ENCODE measurements at places on chromosomes 13 and 19.

DNA sequence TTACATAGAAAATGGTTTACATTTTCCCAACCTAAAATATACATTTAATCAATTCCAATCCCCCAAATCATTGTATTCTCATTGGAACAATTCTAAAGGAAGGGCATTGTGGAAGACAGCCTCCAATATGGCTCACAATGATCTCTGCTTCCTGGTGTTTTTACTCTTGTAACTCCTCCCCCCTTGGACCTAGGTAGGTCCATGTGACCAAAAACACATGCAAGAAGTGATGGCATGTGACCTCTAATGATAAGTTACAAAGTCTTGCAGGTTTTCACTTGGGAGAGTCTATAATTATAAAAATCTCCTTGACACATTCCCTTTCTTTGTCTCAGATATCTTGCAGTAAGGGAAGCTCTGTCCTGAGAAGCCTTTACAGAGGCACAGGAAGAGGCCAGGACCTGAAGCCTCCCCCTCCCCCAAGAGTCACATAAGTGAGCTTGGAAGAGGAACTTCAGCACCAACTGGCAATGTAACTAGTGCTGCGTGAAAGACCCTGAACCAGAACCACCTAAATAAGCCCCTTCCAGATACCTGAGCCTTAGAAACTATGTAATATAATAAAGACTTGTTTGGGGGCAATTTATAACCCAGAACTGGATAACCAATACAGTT lies 816.2 kb upstream of the ATXN8OS start:
- no peak for DNase-seq

- DNase-seq = no peak
These were observed 73.8 kb upstream of the OLFM4 start for GRCh38 chr13:52954838-52955237.

GRCh38 chr19:10625762-10626138 lies 397 bp downstream of the SLC44A2 start:
- DNase-seq = no peak

DNA sequence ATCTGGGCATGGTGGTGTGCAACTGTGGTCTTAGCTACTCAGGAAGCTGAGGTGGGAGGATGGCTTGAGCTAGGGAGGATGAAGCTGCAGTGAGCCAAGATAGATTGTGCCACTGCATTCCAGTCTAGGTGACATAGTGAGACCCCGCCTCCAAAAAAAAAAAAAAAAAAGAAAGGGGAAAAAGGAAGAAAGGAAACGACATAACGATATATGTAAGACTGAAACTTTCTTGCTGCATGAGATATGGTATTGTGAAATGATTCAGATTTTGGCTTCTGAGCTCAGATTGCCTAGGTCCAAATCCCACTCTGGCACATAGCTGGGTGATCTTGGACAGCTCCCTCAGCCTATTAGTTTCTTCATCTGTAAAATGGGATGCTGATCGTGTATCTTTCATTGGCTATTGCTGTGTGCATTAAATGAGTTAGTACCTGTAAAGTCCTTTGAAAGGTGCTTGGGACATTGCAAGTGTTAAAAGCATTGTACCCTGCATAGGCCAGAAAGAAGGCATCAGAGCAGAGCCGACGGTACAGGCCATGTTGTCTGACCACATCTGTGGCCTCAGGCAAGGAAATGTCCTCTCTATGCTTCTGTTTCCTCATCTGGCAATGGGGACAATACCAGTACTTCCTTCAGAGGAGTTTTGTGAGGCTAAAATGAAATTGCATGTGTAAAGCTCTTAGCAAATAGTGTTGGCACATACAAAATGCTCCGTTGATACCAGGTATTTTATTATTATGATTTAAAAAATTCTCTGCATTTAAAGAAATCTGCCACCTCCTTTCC lies 32.6 kb upstream of the SLC46A3 start:
- no peak for DNase-seq

DNA sequence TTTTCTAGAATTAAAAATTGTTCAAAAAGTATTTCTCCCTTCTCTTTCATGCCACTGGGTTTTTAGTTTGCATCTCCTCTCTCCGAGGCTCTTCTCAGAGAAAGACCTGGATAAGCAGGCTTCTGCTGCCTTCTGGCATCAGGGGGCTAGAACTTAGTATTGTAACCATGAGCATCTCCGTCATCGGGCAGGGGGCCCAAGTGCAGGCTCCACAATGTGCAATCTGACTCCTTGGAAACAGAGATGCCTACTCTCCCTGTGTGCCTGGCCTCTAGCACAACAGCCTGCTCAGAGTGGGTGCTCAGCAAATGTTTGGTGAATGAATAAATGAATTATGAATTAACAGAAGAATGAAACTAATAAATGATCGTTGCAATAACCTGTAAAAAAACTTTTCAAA lies 45.6 kb upstream of the MTIF3 start:
- no peak for DNase-seq

GRCh38 chr19:6988257-6988656 lies 33.0 kb downstream of the MBD3L2B start:
- DNase-seq = no peak

DNA sequence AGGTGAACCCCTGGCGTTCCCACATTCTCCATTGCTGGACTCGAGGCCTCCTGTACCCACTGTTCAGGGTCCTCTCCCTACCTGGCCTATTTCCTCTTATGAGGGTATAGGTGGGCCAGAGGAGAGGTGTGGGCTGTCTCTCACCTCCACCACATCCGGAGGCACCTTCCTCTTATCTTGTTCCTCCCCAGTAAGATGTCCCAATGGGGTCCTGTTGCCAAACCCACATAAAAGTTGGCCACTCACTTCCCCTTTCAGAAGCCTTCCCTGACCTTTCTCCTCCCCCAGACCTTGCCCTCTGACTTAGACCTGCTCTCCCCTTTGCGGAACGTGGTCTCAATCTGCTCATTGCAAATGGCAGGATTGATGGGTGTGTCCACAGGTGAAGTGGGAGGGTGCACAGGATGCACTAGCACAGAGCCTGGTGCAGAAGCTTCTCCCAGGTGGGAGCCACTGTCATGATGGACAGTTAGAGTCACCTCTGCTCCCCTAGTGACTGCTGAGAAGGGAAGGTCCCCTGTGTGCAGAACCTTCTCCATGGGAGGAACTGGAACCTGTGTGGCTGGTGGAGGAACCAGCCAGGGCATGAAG lies 1.3 kb downstream of the CYP4F3 start:
- no peak for DNase-seq

DNA sequence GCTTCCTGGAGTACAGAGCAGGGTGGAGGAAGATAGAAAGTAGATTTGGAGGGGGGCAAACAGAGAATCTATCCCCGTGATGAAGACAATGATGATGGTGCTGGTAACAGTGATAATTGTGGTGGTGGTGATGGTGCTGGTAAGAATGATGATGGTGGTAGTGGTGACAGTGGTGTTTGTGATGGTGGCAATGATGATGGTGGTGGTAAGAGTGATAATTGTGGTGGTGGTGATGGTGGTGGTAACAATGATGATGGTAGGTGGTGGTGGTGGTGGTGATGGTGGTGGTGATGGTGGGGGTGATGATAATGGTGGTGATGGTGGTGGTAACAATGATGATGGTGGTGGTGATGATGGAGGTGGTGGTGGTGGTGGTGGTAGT lies 169.8 kb downstream of the TSHZ3 start:
- no peak for DNase-seq

DNA sequence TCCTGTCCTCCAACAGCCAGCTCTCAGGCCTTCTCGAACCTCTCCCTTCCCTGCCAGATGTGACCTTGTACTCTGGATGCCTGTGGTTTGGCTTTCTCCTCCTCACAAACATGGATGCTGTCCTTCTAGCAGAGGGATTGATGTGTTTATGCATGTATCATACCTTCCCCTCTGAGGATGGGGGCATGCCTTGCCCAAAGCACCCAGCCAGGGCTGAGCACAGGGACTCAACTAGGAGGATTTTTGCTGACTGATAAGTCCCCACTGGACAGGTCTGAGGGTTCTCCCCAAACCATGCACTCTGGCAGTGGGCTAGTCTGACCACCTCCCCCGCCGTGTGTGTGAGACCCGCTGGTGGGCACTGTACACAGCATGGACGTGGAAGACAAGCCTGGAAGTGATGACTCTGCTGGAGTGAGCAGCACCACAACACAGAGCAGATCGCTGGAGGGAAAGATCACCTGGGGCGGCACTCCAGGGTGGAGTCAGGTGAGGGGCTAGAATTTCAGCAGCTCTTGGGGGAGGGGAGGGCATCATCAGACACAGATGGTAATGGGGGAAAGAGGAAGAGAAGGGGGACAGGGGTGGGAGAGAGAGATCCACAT lies 360.3 kb upstream of the ZNF507 start:
- no peak for DNase-seq

GRCh38 chr19:3142292-3142670 lies 6.4 kb downstream of the GNA15 start:
- no peak for DNase-seq

DNA sequence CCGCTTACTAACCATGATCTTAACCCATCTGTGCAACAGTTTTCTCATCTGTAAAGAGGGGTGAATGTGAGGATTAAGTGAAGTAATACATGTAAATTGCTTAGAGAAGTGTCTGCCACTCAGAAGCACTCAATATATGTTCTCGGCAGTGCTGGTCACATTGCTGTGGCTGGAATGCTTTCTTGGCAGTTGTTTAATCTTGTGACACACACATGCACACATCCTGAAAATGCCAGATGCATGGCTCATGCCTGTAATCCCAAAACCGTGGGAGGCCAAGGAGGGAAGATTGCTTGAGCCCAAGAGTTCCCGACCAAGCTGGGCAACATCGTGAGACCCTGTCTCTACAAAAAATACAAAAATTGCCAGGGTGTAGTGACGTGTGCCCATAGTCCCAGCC lies 4.9 kb upstream of the DMKN start:
- DNase-seq = peak; percentile 83

Data from non-pigmented ciliary epithelial cell (primary cell).